Hepatocyte (in vitro differentiated cells): ENCODE measurements at places on chromosomes 13 and 19.

- DNase-seq: no peak
Measured at GRCh38 chr13:108560093-108560492, 69.3 kb upstream of the MYO16 start.

- DNase-seq: no peak
Measured at GRCh38 chr19:34328982-34329381, 36.0 kb upstream of the GPI start.

GRCh38 chr13:50910485-50910805, 854 bp downstream of the RNASEH2B start:
- no peak for DNase-seq

DNA sequence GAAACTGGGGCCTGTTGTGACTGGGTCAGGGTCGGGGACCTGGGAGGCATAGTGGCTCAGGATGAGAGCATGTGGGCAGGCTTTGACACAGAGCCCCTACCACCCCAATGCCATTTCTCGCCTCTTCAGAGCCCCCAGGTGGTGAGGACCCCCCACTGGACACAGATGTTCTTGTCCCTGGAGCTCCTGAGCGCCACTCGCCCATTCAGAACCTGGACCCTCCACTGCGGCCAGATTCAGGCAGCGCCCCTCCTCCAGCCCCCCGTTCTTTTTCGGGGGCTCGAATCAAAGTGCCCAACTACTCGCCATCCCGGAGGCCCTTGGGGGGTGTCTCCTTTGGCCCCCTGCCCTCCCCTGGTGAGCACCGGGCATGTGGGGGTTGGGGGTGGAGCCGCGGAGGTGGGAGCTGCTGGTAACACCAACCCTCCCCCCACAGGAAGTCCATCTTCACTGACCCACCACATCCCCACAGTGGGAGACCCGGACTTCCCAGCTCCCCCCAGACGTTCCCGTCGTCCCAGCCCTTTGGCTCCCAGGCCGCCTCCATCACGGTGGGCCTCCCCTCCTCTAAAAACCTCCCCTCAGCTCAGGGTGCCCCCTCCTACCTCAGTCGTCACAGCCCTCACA, 10.4 kb downstream of the IGFLR1 start:
- no peak for DNase-seq

GRCh38 chr13:97492257-97492656, 58.3 kb downstream of the RAP2A start:
- no peak for DNase-seq

- DNase-seq: no peak
Measured at GRCh38 chr13:97215325-97215724, 6.8 kb upstream of the MBNL2 start.

DNA sequence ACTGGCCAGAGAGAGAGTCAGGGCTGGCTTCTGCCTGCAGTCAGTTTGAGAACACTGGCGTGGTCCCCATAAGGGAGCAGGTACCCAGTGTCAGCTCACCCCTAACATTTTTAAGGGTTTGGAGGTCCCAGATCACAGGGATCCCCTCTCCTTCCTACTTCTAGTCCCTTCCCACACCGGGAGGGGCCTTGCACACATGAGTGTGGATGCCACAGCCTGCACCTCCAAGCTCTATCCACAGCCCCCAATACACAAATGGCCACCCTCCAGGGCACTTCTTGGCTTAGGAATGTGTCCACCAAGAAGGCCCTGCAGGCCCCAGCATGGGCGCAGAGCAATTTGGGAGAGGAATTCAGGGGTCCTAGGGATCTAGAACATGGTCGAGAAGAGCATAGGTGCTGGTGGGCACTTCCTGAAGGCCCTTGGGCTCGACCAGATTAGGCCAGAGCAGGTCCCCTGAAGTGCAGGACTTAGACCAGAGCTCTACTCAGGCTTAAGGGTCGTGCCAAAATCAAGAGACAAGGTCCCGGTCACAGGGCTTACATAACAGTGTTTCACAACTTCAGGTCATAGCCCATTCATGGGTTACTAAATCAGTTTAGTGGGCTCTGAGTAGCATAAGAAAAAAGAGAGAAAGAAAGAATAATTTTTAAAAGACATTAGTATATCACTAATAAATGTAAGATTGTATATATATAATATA, 16.0 kb downstream of the FXYD5 start:
- DNase-seq: no peak

- DNase-seq: peak; percentile 7
Measured at GRCh38 chr19:18160493-18160970, 7.6 kb downstream of the PIK3R2 start.

GRCh38 chr19:14476673-14477401, 1.7 kb upstream of the PTGER1 start:
- DNase-seq: peak; percentile 66

DNA sequence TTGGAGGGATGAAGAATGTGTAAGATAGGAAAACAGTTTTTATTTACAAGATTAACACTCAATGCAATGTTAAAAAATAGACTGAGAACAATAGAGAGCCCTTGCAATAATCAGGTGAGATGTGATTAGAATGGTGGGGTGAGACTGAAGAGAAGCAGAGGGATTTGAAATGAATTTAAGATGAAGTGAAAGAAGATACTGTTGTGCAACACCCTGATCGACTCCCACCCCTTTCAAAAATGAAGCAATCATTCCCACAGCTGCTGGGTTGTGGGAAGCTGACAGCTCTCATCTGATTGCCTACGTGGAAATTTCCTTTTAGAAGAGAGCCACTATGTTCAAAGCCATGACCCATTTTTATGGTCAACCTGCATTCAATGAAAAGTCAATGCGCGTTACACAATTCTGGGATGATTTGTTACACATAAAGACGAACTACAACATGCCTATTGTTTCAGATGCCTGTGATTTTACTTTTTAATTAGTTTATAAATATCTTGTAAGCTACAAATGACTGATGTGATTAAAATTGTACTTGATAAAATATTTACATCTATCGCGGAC, 1374.8 kb downstream of the PCDH9 start:
- DNase-seq: no peak

DNA sequence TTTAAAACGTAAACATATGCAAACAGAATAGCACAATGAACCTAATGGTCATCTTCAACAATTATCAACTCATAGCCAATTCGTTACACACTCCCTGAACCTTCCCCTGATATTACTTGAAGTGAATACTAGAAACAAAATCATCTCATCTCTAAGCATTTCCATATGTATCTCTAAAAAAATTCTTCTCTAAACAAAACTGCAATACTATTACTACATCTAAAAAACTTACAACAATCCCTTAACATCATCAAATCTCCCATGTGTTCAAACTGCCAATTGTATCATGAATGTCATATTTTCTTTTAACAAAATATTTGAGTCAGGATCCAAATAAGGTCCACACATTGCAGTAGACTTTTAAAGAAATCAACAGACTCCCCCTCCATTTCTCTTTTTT, 61.4 kb downstream of the FRY start:
- no peak for DNase-seq

- no peak for DNase-seq
Measured at GRCh38 chr19:6524311-6524710, 6.5 kb upstream of the TNFSF9 start.

- DNase-seq: peak; percentile 83
Measured at GRCh38 chr19:461721-462551, 1.1 kb upstream of the SHC2 start.

GRCh38 chr19:54127688-54128440, 9.7 kb upstream of the CNOT3 start:
- no peak for DNase-seq

DNA sequence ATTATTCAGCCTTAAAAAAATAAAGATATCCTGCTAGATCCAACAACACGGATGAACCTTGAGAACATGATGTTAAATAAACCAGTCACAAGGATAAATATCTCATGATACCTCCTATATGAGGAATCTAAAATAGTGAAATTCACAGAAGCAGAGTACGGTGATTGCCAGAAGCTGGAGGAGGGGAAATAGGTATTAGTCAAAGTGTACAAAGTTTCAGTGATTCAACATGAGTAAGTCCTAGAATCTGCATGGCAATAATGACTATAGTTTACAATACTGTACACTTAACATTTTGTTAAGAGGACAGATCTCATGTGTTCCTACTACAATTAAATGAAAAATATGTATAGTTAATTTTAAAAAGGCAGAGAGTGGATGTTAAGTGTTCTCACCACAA, 206.6 kb upstream of the SLC10A2 start:
- DNase-seq: no peak

GRCh38 chr13:66410314-66410713, 819.8 kb downstream of the PCDH9 start:
- no peak for DNase-seq

- DNase-seq: no peak
Measured at GRCh38 chr13:112670864-112671263, 19.0 kb upstream of the ATP11A start.

DNA sequence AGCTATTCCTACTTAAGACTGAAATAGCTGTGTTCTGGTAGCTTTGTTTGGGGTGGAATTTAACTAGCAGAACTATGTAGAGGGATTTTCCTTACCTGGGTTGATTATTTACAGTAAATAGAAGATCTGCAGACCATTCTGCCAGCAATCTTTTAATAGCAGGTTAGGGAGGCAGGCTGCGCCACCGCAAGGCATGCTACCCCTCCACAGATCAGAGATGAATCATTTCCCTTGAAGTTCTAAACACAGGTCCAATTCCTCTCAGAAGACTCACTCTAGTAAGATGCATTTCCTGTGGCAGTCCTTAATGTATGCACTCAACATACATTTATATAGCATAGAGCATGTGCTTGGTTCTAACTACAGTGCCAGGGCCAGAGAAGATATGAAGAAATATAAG, 109.0 kb downstream of the TNFRSF19 start:
- no peak for DNase-seq

GRCh38 chr13:46339035-46339666, 47.9 kb downstream of the RUBCNL start:
- DNase-seq: no peak

DNA sequence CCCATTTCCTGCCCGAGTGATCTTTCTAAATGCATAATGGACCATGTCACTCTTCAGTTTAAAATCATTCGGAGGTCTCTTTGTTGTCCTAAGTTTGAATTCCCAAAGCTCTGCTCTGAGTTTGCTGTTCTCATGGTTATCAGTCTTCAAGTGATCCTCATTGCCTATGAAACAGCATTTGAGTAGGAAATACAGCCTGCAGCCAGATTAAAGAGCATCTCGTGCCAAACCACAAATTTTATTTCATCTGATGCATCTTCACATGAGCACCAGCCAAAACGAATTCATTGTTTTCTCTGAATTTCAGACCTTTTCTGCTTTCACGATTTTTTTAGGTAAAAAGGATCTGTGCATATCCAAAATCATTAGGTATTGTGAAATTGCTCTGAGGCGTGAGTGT, 299.6 kb downstream of the TDRD3 start:
- no peak for DNase-seq

- DNase-seq: no peak
Measured at GRCh38 chr13:50908371-50908770, 1.2 kb upstream of the RNASEH2B start.

- DNase-seq: no peak
Measured at GRCh38 chr13:90640976-90641375, 706.5 kb upstream of the MIR17HG start.

- DNase-seq: no peak
Measured at GRCh38 chr13:31639443-31640163, 99.7 kb upstream of the RXFP2 start.

GRCh38 chr19:13078897-13079541, 23.6 kb downstream of the LYL1 start:
- DNase-seq: no peak

DNA sequence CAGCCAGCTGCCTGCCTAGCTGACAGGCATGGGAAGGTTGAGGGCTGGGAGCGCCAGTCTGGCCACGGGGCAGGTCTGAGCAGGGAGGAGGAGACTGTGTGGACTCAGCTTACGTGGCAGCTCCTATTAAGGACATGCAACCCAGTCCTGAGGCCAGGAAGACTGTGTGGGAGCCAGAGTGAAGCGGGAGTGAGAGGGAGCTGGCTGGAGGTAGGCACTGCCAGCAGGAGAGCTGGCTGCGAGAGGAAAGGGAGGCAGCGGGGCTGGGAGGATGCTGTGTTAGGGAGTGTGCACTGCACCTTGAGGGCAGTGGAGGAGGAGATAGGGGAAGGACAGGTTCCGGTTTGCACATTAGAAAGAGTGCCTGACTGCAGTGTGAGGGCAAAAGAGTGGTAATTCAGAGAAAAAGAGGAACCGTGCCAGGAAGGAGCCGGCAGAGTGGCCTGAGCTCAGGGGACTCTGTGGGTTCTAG, 99.2 kb downstream of the SLC7A1 start:
- DNase-seq: no peak

DNA sequence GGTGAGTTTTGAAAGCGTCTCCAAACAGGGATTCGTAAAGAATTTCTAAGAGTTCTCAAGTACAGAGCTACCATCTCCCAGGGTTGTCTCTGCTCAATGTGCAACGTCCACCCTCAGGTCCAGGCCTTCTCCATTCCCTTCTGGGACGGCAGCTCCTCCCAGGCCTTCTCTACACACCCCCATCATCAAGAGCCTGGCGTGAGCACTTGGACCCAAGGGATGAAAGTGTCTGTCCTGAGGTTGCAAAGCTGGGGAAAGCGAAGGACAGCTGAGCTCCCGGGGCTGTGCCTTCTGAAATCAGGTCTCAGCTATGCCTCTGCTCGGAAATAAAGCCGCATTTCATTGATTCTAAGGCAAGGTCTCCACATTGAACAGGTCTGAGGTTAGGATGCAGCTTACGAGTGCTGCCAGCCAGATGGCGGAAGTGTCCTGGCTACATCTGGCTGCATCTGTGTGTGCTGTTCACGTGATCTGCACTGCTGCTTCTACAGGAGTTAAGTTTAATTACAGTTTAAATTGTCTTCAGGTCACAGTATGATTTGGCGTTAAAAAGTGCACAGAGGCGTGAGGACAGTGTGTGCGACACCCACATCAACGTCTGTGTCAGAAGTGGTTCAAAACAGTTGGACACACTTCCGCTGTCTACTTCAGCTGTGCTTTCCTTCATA, 27.0 kb upstream of the MIER2 start:
- DNase-seq: no peak

GRCh38 chr13:64154514-64154913, 2738.9 kb upstream of the PCDH20 start:
- no peak for DNase-seq

DNA sequence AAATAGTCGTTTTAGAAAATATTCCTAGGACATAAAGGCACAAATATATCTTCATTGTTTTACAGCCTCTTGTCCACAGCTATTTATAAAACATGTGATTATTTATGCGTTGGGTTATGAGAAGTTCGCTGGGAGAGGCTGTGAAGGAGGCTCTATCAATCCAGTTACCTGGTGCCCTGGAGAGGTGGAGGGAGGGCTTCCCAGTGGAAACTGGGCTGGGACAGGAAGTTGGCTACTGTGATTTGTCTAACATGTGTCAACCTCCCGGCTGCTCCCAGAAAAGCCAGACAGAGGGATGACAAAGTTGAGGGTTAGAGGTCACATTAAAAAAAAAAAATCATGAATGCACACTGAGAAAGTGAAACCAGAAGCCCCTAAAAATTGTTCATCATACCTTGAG, 346.5 kb downstream of the ZNF536 start:
- DNase-seq: no peak

DNA sequence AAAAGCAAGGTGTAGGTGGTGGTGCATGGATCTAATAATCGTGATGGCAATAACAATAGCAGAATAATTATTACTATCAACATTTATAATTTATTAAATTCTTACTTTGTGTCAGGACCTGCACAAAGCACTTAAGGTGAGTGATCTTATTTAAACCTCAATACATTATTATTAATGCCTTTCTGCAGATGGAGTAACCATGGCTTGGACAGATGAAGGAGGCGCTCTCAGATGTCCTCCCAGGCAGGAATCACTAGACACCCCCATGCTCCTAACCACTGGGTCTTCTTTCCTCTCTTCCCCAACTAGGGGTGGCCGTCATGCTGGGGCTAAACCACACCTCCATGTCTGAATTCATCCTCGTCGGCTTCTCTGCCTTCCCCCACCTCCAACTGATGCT, at the start of gene OR10H2:
Gene OR10H2 (plus strand): TSS at position 301 of the 400 bp plus-strand sequence. CDS start 20 bp downstream, at position 321.
- no peak for DNase-seq
